ENCODE measurements at places on chromosomes 13 and 19.

DNA sequence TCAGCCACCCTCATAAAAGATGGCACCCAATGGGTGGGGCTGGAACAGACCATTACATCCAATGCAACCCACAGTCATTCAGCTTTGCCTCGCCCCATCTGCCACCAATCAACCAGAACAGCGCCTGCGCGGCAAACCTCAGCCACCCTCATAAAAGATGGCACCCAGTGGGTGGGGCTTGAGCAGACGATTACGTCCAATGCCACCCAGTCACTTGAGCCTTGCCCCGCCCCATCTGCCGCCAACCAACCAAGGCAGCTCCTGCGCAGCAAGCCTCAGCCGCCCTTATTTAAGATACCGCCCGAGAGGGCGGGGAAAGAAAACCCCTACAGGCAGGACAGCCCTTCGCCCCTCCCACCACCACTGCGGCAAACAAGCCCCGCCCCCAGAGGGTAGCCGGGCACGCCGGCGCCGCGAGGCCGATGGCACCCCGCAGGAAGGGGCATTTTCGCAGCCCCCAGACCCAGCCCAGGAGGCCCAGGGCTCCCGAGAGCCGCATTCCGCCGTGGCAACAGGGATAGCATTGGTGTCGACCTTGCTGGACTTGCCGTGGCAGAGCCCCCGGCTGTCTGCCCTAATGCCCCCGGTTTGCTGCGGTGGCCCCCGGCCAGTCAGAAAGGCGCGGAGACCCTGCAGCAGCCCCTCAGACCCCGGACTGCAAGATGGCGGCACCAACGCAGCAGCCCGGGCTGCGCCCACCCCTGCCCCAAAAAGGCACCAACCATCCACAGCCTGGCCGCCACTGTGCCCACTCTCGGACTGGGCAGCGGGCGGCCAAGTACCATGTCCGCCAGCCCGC, 675 bp downstream of the PEG3 start:
- no peak for DNase-seq

- DNase-seq = no peak
These were observed 23.1 kb downstream of the SIGLEC5 start for GRCh38 chr19:51607077-51607476.

DNA sequence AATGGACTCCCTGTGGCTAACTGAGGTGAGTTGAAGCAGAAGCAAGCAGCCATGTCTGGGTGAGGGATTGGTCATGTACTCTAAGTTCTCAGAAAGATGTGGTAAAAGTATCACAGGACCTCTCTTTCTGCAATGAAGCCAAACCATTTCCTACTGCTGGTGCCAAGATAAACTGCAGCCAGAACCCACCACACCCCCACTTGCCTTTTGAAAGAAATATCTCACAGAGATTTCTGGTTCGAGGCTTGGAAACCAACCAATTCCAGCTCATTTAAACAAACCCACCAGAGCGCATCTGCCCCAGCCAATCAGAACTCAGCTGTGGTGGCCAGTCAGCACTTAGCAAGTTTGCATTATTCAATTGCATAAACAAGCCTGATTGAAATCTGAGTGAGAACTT, 204.5 kb upstream of the ATXN8OS start:
- DNase-seq = no peak

- no peak for DNase-seq
These were observed 11.7 kb downstream of the UGGT2 start for GRCh38 chr13:96041326-96042110.

DNA sequence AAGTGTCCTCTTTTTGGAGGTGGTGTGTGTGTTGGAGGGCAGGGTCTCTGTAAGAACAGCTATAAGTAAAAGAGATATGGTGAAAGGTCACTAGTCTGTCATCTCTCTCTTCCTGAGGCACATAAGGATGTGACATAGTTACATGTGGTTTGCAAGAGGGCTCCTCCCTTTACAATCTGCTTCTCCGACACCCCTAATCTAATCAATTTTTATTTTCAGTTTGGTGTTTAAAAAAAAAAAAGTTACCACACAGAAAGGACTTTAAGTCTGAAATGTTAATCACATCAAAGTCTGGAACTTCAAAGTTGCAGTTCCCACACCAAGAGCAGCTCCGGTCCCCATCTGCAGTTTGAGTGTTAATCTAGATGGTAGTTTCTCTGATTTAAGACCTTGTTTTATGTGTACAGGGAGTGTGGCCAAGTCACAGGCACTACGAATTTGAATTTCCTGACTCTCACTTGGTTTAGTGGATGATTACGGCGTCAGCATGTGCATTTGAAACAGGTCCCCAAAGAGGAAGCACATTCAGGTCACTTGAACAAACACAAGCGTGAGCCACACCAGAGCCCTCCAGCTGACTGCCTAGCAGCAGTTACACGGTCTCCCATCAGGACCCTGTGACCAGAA, 53.1 kb downstream of the FOXO1 start:
- DNase-seq = no peak

DNA sequence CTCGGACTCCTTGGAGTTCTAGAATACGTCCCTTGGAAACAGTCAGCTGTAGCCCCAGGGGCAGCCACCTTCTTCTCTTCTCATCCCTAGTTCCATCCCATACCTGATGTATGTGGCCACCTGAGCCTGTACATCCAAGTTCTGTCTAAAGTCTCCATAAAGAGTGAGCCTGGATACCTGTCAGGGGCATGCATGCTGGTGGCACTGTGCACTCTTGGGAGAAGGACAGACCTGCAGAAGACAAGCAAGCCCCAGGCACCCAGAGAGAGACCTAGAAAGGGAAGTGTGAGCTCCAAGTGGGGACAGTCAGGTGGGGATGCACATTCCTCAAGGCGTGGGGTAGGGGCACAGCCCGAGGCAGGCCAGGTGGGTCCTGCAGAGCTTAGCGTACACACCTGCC, 21.4 kb downstream of the SIAH3 start:
- no peak for DNase-seq

DNA sequence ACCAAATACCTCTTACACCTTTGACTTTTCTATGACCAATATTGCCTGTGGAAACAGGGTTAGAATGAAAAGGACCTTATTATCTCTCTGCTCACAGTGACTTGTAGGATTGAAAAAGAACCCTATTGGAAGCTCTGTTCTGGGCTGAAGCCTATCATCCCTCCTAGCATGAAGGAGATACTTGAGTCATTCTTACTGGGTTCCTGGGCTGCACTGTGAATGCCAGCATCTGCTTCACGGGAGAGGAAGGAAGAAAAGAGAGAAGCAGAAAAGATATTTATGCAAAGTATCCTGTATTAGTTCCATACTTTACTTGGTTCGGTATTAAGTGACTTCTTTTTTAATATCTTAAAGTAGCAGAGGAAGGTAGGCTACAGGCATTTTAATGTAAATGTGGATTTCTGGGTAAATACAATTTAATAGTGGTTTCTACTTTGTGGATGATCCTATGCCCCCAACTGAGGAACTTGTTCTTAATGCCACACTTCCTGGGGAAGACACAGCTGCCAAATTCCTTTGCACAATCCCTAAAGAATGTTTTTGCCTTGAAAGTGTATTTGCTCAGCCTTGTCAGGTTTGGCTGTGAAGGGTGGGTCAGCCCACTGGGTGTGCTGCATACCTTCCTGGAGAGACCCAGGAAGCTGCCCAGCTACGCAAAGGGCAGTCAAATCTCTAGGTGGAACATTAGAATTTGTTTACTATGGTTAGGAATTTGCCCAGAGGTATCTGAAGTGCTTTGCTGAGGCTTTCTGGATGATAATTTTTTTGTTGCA, 13.7 kb upstream of the SCEL start:
- no peak for DNase-seq

DNA sequence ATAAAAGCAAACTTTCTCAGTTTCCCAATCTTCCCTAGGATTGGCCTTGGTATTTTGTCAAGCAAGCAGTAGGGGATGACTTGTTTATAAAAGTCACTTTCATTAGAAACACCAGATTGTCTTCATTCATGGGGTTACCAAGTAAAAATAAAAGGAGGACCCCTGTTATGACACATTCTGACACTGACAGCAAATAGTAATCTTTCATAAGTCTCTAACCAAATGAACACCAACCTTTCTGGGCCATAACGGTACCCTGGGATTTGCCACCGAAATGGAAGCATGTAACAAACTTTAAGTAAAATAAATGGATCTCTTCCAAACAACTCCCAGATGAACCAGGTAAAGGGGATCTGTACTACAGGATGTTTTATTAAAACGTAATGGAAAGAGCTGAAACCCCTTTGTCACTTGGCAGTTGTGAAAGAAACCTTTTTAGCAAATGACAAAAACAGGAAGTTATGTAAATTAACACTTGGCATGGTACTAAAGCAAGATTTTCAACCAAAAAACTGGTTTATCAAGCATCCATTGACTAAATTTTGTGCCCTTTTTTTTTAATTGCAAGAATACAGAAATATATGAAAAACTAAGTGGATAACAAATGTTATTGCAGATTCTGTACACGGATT, 335.6 kb downstream of the RBM26 start:
- DNase-seq = no peak

GRCh38 chr13:99223587-99223986, 22.9 kb downstream of the UBAC2 start:
- no peak for DNase-seq

DNA sequence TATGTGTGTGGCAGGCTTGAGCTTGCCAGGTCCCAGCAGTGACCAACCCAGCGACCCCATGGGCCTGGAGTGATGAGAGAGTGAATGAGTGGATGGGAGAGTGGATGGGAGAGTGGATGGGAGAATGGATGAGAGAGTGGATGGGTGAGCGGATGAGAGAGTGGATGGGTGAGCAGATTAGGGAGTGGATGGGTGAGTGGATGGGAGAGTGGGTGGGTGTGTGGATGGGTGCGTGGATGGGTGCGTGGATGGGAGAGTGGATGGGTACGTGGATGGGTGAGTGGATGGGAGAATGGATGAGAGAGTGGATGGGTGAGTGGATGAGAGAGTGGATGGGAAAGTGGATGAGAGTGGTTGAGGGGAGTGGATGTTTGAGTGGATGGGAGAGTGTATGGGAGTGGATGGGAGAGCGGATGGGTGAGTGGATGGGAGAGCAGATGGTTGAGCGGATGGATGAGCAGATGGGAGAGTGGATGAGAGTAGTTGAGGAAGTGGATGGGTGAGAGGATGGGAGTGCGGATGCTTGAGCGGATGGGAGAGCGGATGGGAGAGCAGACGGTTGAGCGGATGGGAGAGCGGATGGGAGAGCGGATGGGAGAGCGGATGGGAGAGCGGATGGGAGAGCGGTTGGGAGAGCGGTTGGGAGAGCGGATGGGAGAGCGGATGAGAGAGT, 10.3 kb upstream of the TEKTIP1 start:
- no peak for DNase-seq

All from HTR-8/SVneo (cell line).